ENCODE measurements at places on chromosomes 1 and 21.

- no peak for DNase-seq
These were observed 437.5 kb downstream of the SMYD3 start for GRCh38 chr1:246069581-246069980.

DNA sequence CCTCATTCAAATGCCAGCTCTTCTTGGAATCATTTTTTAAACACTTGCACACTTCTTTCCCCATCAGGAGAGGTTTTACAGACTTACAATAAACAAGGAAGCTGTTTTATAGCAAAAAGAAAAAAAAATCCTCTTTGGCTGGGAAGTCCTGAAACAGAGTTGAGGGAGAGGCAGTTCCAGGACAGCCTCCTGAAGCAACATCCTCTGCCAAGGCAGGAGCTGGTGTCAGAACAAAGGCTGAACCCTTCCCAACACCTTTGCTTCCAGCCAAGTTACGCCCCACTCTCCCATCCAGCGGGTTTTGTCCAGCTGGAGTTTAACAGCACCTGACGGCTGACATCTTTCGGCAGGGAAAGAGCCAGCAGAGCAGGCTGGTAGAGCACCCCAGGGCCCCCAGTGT is 287.8 kb downstream of the RRAGC start:
- no peak for DNase-seq

DNA sequence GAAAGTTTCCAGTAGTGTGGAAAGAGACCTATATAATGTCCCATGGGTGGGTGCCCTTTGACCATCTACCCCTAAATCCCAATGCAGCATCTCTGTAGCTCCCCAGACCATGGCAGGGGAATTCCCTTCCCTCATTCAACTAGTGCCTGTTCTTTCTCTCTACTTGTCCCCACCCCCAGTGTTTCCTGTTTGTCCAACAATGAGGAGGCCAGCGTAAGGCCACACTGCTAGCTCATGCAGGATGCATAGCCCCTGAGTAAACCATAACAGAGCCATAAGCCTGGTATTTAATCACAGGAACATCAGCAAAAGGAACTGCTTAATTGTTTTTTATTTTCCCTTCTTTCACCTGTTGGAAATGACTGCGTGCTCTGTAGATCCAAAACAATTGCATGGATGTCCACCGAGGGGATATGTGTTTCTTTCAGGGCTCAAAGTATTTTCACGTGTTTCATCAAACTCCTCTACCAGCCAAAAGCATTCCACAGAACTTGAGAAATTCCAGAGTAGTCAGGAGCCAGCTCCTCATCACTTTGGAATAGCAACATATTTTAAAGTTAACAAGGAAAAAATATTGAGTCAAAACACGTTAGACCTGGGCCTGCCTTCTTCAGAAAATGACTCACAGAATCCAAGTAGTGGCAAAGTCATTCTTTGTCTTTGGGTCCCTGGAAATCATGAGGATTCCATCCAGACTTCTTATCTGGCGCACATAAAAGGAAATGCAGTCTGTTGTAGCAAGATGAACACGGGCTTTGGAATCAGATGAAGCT is 162.5 kb upstream of the SGIP1 start:
- DNase-seq: no peak

DNA sequence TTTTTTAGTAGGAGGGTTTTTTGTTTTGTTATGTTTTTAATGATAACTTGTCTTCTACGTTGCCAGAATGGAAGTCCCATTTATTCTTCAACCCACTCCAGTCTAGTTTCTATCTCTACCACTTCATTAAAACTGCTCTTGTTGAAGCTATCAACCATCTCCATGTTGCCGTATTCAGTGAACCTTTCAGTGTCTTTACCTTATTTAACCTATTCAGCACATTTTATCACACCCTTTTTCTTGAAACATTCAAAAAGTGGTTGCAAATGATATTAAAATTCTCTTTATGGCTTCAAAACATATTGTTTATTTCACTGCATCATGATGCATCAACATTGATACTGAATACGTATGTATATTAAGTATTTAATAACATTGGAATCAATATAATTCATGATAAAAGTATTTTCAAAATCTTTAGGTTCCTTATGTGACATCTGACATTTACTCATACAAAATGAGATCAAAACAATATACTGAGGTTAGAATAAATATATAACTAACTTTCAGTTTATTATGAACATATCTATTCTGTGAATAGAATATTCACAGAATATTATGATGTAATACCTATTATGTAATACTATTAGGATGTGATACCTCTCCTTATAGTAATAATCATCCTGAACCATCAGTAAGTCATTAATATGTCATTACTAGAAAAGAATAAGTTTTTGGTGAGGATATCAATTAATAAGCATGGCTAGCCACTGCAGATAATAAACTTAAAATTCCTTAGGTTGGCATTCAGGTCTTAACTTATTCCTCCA is 52.0 kb upstream of the ADAR start:
- DNase-seq: no peak

- DNase-seq: no peak
These were observed 24.9 kb upstream of the PDXK start for GRCh38 chr21:43693981-43694380.

- DNase-seq: no peak
These were observed 87.1 kb downstream of the GPR88 start for GRCh38 chr1:100624886-100625610.

DNA sequence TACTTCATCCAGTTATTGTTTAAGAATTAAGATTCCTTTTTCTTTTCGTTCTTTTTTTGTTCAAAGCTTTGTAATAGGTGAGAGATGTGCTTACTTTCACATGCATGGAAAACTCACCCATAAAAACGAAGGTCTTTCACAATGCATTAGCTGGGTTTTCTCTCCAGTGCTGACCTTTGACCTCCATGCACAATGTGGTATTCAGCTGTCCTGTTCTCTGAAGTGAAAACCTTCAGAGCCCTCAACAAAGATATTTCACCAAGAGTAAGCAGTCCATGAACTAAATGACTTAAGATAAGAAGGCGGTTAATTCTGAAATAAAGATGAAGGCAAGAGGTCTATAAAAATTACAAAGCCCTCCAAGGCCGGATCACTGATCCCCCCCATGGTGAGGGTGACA is 77.1 kb upstream of the IPO9 start:
- no peak for DNase-seq

DNA sequence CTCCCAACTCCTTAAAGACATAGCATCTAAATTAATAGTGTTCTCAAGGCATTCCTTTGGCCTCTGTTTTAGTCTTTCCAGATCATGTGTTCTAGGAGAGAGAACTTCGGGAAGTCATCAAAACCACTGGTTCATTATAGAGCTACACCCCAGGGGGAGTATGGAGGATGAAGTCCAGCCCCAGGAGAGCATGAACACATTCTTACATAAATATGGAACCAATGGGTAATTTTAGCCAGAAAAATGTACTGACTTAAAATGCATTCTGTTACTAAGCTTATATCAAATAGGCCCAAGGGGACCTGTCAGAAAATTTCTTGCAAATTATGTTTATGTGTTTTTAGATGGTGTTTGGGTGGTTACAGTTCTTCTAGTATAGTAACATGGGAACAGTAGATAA is 165.2 kb downstream of the NTMT2 start:
- DNase-seq: no peak

GRCh38 chr21:45857761-45858160 is 123.8 kb upstream of the COL6A1 start:
- peak; percentile 23 for DNase-seq

GRCh38 chr1:173175514-173176145 is 31.5 kb downstream of the TNFSF4 start:
- DNase-seq: no peak

- DNase-seq: peak; percentile 61
These were observed 49.6 kb upstream of the KDM4A start for GRCh38 chr1:43600033-43601020.

DNA sequence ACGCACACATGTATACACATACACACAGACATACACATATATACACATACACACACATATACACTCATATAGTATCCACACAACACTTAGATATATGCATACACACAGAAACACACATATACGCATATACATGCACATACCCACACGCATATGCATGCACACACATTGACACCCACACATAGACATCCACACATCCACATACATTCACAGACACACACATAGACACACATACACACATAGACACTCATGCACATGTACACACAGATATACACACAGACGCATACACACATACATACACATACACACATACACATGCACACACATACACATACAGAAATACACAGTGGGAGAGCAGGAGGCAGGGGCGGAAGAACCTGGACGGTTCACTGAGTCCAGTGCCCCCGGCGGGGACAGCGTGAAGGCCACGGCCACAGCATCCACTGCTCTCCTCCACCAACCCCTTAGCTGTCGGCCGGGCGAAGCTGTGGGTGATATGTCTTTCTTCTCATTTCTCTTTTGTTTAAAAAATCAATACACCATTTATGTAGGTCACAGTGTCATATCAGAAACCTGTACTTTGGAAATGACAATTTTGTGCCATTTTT is 2.8 kb upstream of the C1QB start:
- DNase-seq: no peak

DNA sequence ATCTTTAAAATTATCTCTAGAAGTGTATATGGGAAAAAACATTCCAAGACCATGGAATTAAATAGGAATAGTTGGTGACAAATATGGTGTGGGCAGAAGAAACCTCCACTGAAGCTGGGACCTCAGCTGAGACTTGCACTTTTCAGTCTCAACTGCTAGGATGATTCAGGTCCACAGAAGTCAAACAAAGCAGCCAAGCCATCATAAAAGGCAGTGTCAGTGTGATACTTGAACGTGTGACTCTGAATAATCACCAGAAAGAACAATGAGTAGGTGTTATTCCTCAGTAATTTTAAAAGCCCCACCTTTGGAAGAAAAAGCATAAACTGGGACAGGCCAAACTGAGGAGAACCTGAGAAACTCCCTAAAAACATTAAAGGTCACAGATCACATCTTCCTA is 90.7 kb downstream of the ZNF281 start:
- no peak for DNase-seq

DNA sequence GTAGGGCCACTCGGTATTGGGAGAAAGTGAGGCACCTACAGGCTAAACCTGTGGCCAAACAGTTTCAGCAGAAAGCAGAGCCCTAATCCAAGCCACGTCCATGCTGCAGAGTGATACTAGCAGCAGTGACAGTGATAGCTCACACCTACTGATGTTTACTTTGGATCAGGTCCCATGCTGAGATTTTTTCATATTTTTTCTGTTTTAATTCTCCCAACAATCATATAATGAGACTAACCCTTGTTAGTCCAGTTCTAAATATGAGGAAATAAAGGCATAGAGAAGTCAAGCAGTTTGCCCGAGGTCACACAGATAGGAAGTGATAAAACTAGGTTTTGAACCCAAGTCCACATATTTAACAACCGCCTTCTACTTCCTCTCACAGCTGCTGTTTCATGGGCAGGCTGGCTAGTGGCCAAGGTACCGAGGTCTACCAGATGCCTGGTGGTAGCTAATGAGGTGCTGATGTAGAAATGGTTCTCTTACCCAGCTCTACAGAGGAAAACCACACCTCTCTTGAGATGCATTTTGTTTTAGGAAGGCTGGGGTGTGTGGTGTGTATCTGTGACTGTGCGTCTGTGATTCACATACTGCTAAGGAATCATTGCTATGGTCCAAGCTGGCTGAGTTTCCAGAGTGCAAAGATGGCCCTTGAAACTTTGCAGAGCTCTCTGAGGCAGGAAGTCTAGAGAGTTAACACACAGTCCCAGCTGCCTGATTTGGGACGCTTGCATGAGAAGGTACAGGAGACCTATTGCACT is 80.3 kb upstream of the ARTN start:
- peak; percentile 24 for DNase-seq

DNA sequence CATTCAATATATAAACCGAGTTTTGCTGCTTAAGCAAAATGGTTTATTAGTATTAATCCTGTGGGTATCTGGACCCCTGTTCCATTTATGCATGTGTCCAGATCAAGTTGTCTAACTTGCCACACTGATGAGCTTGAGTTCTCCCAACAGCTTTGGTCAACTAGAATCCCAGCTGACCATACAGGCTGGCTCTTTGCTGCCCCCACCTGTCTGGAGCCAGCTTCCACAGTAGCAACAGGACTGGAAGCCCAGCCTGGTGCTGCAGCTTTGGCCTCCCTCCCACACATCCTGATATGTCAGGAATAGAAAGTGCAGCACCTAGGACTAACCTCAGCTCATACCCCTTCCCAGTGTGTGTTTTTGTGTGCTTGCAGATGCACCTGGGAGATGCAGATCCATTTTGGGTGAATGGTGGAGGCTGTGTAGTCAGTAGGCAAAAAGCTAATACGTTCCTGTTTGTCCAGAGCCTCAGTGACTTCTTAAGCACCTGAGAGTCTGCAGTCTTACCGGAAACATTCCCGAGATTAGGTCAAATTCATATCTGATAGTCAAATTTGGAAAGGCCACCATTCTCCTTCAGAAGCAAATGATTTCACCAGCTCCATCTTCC is 40.9 kb upstream of the BEND5 start:
- DNase-seq: peak; percentile 93

GRCh38 chr1:107830075-107830474 is 134.9 kb downstream of the VAV3 start:
- no peak for DNase-seq

DNA sequence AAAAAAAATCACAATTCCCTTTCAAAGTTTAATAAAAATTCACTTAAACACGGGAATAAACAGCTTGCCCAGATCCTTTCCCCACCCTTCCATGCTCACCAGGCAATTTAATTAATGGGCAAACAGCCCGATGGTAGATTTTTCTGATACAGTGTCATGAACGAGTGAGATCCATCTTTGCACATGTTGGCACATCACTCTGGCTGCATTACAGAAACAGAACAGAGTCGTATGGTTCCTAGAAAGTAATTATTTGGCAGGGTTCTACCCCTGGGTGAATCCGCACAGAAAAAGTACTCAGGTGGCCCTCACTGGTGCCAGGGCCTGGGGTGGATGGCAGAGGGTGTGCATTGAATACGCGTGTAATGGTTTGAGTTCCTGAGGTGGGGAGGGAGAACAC is 24.6 kb upstream of the OVAAL start:
- DNase-seq: no peak

- DNase-seq: no peak
These were observed 72.3 kb downstream of the PLPP3 start for GRCh38 chr1:56506951-56507491.

DNA sequence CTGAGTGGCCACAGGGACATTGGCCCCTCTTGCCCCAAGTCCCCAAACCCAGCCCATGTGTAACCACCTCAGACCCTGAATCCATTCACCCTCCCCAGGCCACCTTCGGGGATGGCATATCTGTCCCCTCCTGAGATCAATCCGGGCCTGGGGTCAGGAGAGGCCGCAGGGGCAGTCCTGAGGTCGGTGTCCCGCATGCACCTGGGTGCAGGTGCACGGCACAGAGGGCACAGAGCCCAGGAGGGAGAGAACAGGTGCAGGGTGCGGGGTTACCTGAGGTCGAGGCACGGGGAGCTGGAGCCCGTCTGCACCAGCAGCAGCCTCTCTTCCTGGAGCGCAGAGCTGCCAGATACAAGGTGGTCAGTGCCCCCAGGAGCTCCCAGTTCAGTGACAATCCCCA is 16.8 kb downstream of the PANK4 start:
- DNase-seq: no peak

- DNase-seq: no peak
These were observed 65.6 kb upstream of the IRF2BP2 start for GRCh38 chr1:234675572-234675971.
